ENCODE measurements at places on chromosomes 1 and 21. TPM values are rescaled to one million over a fixed set of nuclear protein-coding genes. Genes with fewer than 3 reads are reported as not detected.

The IGSF3 gene
- 0.37 TPM for total RNA-seq

The CFHR3 gene
- total RNA-seq: not detected

The OR2M4 gene
- not detected for total RNA-seq

The PGBD5 gene
- 0.11 TPM for total RNA-seq

The KCNN3 gene
- total RNA-seq: under 0.01 TPM

The SAMSN1 gene
- not detected for total RNA-seq

The CHODL gene
- 0.11 TPM for total RNA-seq

The NBPF10 gene
- total RNA-seq: 5.4 TPM

The TFF2 gene
- not detected for total RNA-seq

The ADCY10 gene
- total RNA-seq: under 0.01 TPM

The IFI44L gene
- 2.7 TPM for total RNA-seq

The TTC39A gene
- total RNA-seq: 1.4 TPM

The LMX1A gene
- not detected for total RNA-seq

The KRTAP10-4 gene
- not detected for total RNA-seq

The KRTAP20-2 gene
- total RNA-seq: not detected

The ACKR1 gene
- not detected for total RNA-seq

The MMEL1 gene
- 0.22 TPM for total RNA-seq

The CD1B gene
- total RNA-seq: not detected

The KAZN gene
- total RNA-seq: 3.6 TPM

The EEIG2 gene
- 27.8 TPM for total RNA-seq

The ST6GALNAC5 gene
- 4.4 TPM for total RNA-seq
